ENCODE measurements at places on chromosomes 2 and 18. TPM values are rescaled to one million over a fixed set of nuclear protein-coding genes. Genes with fewer than 3 reads are reported as not detected.

Gene PUM2
- total RNA-seq = 116 TPM

DNA sequence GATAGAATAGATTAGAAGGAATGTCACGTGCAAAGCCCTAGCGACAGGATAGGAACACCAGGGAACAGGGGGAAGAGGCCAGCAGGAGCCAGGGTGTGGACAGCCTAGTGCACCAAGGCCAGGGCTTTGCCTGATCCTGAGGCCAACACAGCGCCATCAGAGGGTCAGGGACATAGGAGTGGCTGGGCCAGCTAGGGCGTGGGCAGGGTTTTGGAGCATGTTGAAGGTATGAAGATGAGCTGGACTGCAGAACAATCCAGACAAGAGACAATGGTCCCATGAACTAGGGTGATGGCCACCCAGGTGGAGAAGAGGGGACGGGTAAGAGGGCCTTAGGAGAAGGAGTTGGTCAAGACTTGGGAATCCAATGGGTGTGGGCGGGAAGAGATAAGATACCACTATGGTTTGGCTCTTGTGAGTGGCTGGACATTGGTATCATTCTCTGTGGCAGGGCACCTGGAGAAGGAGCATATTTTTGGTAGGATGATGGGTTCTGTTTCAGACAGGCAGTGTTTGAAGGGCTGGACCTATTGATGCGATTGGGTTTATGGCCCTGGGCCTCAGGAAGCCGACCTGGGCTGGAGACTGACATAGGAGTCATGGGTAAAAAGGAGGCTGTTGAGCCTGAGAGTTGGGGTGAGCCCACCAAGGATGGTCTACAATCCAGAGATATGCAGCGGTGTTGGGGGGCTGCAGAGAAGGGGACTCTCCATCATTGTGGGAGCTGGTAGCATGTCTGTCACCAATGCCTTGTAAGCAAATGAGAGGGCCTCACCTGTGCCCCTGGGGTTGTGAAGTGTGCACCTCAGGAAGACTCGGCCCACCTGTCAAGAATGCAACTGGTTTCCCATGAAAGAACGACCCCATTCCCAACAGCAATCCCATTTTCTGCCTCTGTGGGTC, 2.0 kb upstream of the HS1BP3 start:
- DNase-seq = no peak
- no peak overlapping the region for H3K27ac ChIP-seq
- H3K36me3 ChIP-seq = no peaks in the 10 kb centered on the region
- no peaks in the 10 kb centered on the region for H3K27me3 ChIP-seq

- H3K27ac ChIP-seq = no peak overlapping the region
- no peak overlapping the region for H3K4me3 ChIP-seq
- H3K36me3 ChIP-seq = no peaks in the 10 kb centered on the region
- no peaks in the 10 kb centered on the region for H3K27me3 ChIP-seq
- H3K4me1 ChIP-seq = peaks cover 7% of the 10 kb centered on the region
- DNase-seq = no peak
Measured at GRCh38 chr2:152344579-152345195, 9.7 kb downstream of the FMNL2 start.

- H3K36me3 ChIP-seq = no peaks in the 10 kb centered on the region
Measured at GRCh38 chr2:228374741-228375140, 193.3 kb upstream of the SPHKAP start.

GRCh38 chr2:165522719-165523118, 53.2 kb downstream of the CSRNP3 start:
- no peaks in the 10 kb centered on the region for H3K4me1 ChIP-seq
- no peak overlapping the region for H3K4me3 ChIP-seq
- DNase-seq = no peak
- no peaks in the 10 kb centered on the region for H3K36me3 ChIP-seq
- H3K27ac ChIP-seq = no peak overlapping the region

Gene ACMSD
- total RNA-seq = not detected

GRCh38 chr18:8391068-8391467, 218.2 kb upstream of the RAB12 start:
- H3K4me1 ChIP-seq = no peaks in the 10 kb centered on the region
- H3K4me3 ChIP-seq = no peak overlapping the region
- no peak for DNase-seq
- H3K27me3 ChIP-seq = no peaks in the 10 kb centered on the region
- H3K36me3 ChIP-seq = peaks cover 53% of the 10 kb centered on the region

GRCh38 chr2:50102383-50102782, 929.5 kb downstream of the NRXN1 start:
- H3K4me3 ChIP-seq = no peak overlapping the region
- DNase-seq = no peak
- no peaks in the 10 kb centered on the region for H3K4me1 ChIP-seq
- H3K27ac ChIP-seq = no peak overlapping the region

- no peak overlapping the region for H3K27ac ChIP-seq
- no peak overlapping the region for H3K4me3 ChIP-seq
- no peaks in the 10 kb centered on the region for H3K27me3 ChIP-seq
- no peaks in the 10 kb centered on the region for H3K4me1 ChIP-seq
- H3K36me3 ChIP-seq = no peaks in the 10 kb centered on the region
Measured at GRCh38 chr2:50591642-50592041, 440.3 kb downstream of the NRXN1 start.

Gene SIX2
- not detected for total RNA-seq

DNA sequence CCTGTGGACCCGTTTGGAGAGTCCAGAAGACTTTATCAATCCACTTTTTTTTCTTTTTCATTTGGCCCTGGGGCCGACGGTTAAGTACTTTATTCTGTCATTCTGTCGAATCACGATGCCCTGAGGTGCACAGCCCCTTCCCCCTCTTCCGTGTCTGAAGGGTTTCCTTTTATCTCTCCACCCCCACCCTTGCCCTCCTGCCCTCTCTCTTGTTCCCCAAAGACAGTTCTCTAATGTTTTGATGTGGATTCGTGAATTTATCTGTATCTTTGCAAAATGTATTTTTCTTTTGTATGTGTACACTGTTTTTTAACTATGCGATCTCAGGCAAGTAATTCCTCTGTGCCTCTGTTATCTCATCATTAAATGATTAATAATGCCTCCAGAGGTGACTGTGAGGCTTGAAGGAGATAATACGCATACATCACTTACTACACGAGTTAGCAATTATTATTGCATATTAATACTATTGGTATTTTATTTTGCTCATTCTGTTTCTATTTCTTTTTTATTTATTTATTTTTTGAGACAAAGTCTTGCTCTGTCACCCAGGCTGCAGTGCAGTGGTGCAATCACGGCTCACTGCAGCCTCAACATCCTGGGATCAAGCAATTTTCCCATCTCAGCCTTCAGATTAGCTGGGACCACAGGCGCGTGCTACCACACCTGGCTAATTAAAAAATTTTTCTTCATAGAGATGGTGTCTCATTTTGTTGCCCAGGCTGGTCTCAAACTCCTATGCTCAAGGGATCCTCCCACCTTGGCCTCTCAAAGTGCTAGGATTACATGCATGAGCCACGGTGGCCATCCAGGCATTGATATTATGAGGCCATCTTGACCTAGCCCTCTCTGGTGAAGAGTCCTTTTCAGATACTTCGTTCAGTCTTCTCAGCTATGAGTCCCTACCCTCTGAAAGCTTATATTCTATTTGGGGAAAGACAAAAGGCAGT, 1.4 kb upstream of the CASP8 start:
- H3K4me1 ChIP-seq = peaks cover 51% of the 10 kb centered on the region
- H3K27me3 ChIP-seq = no peaks in the 10 kb centered on the region
- no peaks in the 10 kb centered on the region for H3K36me3 ChIP-seq
- H3K27ac ChIP-seq = peak overlapping the region; percentile 97
- peak overlapping the region; percentile 60 for H3K4me3 ChIP-seq
- no peak for DNase-seq

Gene GNAL
- total RNA-seq = 4.3 TPM

DNA sequence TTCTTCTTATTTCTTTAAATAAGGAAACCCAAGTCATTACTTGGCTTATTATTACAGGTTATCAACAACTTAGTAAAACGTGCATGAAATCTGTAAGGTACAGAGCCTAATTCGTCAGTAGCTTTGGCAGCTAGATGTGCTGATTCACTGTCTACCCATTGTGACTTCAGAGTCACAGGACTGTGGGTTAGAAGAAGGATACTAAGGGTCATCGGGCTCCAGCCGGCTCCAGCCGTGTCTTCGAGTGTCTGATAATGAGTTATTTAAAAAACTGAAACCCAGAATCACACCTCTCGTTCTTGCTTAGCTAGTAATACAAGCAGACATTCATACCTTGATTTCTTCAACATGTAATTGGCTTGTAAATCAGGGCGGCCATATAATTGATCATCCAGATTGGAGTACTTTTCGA, 170.5 kb downstream of the FMNL2 start:
- no peaks in the 10 kb centered on the region for H3K27me3 ChIP-seq
- peak overlapping the region; percentile 56 for H3K27ac ChIP-seq
- no peak overlapping the region for H3K4me3 ChIP-seq
- no peaks in the 10 kb centered on the region for H3K36me3 ChIP-seq

- peak within 1 kb of the TSS; percentile 82 for H3K4me3 ChIP-seq
- peak; percentile 99 for DNase-seq
- peaks cover 35% of the 10 kb centered on the region for H3K4me1 ChIP-seq
- H3K36me3 ChIP-seq = peaks cover 52% of the 10 kb centered on the region
Measured at GRCh38 chr2:43226558-43226954, at the start of gene ZFP36L2. Gene ZFP36L2 (minus strand): TSS chr2:43226606. CDS start chr2:43226315, 291 bp downstream.

DNA sequence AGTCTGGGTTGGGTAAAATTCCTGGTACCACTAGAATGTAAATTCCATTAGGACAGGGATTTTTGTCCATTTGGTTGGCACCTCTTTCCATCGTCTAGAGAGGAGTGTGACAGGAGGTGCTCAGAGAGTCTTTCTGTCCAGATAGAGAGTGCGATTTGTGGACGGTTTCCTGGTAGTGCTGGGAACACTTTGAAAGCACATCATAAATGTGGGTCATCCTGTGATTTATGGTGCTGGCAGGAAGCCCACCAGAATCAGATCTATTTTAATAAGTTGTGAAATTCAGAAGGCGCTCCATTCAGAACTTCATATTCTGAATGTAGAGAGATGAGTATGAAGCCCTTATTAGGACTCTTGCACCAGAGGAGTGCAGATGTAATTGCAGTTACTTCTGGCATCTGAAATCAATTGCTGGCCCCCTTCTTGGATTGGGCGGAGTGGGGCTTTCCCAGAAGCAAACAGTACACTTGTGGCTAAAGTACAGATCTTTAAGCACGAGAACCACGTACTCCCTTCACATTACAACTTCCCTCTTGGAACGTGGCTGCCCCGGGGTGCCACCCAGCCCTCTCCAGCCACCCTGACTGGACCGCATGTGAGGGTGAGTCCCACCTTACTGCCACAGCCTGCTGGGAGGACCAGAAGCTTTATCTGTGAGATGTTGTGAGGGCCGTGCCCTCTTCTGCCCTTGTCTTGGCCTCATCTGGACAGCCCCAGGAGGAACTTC, 243.2 kb downstream of the MYO3B start:
- H3K4me3 ChIP-seq = no peak overlapping the region
- peaks cover 13% of the 10 kb centered on the region for H3K27me3 ChIP-seq
- no peak for DNase-seq
- no peaks in the 10 kb centered on the region for H3K4me1 ChIP-seq
- H3K27ac ChIP-seq = no peak overlapping the region
- H3K36me3 ChIP-seq = no peaks in the 10 kb centered on the region

Gene SS18
- 60.0 TPM for total RNA-seq

Gene CYP26B1
- 3.8 TPM for total RNA-seq

- no peaks in the 10 kb centered on the region for H3K36me3 ChIP-seq
- H3K27me3 ChIP-seq = peaks cover 9% of the 10 kb centered on the region
- no peak overlapping the region for H3K27ac ChIP-seq
- no peaks in the 10 kb centered on the region for H3K4me1 ChIP-seq
- no peak overlapping the region for H3K4me3 ChIP-seq
Measured at GRCh38 chr2:5977477-5977876, 285.3 kb downstream of the SOX11 start.

DNA sequence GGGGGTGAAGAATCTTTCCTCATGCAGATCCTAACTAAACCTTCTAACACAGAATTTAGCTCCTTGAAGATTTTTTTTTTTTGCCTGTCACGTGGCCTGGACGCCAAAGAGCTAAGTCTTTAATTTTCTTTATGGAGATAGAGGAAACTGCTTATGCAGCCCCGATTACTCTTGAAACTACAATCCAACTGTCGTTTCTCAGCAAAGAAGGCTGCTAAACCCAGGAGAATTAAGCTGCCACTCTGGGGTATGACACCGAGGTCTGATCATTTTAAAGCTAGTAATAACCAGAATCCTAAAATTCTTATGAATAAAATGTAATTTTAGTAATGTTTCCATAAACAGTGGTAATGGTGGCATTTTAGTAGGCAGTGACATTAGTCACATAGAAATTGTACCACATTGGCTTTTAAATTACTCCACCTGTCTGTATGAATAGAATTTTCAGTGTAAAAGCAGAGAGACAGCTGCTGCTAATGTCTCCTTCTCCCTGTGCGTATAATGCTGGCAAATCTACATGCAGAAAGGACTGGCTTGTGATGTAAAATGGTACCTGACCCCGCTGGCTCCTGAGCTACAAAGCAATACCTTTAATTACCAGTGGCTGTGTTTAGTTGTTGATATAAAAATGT, 86.5 kb downstream of the MEIS1 start:
- H3K27me3 ChIP-seq = no peaks in the 10 kb centered on the region
- H3K27ac ChIP-seq = no peak overlapping the region
- no peak for DNase-seq
- H3K4me1 ChIP-seq = peaks cover 6% of the 10 kb centered on the region
- H3K4me3 ChIP-seq = no peak overlapping the region
- no peaks in the 10 kb centered on the region for H3K36me3 ChIP-seq

Gene DCC
- 7.1 TPM for total RNA-seq

Gene SRD5A2
- total RNA-seq = not detected

DNA sequence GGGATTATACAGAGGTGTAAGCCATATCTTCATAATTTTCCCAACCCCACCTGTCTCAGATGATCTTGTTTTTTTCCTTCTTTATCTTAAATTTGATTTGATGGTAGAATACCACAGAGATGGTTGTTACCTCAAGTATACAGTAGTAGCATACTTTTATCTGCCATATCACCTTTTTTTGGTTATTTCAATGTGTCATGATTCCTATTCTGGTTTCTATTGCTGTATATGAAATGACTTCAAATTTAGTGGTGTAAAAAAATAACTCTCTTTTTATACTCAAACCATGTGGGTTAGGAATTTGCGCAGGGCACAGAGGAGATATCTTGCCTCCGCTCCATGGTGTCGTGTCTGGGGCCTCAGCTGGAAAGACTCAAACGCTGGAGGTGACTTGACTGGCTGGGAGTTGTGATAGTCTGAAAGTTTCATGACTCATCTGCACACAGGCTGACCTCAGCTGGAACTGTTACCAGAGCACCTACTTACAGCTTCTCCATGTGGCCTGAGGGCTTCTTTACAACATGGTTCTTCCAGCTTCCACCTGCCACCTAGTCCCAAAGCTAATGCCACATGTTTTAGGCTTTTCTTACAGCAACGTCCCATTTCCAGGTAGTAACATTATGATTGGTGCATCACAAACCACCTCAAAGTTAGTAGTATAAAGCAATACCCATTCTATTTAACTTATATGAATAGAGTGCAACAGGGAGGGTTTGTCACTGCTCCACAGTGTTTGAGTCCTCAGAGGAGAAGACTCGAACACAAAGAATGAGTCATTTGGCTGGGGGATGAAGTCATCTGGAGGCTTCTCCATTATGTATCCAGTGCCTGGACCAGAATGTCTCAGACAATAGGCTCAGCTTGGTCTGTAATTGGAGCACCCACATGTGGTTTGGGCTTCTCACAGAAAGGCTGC, 82.3 kb upstream of the XPO1 start:
- no peaks in the 10 kb centered on the region for H3K4me1 ChIP-seq
- no peaks in the 10 kb centered on the region for H3K27me3 ChIP-seq

Gene FASTKD2
- 19.7 TPM for total RNA-seq
